ENCODE measurements at places on chromosomes 6 and 20.

GRCh38 chr6:163444077-163444476 lies 29.6 kb downstream of the QKI start:
- no peak for DNase-seq

GRCh38 chr20:50701041-50701963 lies 10.0 kb upstream of the RIPOR3 start:
- no peak for DNase-seq

DNA sequence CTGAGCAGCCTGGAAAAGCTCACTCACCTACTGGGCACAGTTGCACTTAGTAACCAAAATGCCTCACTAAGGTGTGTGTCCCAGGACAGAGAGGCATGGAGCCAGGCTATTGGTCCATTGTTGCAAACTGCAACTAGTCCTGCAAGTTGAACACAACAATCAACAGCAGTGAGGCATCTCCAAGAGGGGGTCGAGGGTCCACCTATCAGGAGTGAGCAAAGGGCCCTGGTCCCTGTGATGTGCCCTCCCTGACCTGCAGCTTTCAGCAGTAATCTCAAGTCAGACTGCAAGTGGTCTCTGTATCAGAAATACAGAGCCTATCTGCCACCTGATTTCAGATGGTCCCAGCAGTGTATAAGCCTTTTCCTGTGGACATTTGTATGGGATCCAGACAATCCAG lies 50.2 kb upstream of the TGM3 start:
- DNase-seq = no peak

DNA sequence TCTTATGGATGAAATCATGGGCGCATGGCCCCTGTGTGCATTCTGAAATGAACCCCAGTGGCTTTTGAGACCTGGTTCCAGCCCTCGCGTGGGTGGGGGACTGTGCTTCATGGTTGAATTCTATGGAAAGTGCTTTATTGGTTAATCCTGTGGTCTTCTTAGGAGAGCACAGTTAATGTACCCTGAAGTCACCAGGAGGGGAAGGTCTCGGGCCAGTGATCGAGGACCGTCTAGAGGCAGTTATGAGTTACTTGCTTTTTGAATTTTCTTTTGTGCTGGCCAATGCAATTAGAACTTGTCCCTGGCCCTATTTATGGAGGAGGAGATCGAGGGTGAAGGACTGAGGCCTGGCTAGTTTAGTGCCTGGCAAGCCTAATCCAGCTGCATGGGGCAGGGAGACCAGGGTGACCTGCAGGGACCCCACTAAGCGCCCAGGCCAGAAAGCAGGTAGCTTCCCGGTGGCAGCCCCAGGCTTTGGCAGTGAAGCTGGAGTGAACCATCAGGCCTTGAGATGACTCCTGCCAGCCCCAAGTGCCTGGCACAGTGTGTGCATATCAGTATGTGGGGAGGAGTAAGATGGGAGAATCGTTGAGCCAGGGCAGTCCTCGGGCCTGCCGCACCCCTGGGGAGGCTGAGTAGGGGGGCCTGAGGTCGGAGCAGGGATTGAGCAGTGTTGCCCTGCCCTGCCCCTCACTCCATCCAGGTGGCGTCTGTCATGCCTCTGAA lies 144.6 kb upstream of the RNF24 start:
- no peak for DNase-seq

DNA sequence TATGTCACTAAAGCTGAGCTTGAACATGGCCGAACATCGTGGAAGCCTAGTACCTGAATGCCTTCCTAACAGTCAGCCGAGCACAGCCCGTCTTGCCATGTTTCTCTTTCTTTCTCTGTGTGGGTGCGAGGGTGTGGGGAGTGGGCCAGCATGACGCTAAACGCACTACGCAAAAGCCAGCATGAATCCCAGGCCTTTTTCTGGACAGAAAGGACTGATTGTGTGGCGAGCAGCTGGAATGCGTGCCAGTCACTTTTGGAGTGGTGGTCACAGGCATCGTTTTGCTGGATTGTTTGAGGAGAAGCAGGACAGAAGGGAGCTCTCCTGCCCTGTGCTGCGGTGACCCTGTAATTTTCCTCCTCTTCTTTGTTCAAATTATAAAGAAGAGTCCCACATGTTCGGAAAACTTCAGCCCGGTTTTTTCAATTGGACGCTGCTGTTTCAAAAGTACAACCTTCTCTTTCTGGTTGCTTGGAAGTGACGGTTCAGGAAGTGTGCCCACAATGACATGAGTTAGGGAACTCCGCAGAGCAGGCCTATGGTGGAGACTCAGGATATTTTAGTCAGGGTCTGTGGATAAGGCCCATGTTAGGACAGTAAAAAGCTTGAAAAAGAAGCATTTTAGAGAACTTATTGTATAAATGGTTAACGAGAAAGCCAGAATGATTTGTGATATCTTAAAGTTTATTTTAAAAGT lies 54.3 kb downstream of the PDE7B start:
- no peak for DNase-seq

DNA sequence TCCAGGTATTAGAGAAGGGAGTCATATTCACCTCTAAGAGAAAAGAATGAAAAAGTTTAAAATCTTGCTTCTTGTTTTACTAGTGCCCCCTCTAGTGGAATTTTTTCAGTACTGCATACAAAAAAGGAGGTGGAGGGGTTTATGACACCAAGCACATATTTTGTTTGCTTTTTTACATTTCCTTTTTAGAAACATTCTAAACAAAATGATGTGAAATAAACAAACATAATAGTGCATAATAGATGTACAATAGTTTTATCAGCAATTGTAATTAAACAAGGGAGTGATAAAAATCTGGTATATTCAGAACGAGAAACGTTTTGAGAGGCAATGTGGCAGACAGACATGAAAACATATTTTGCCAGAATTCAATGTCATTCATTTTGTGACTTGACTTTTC lies 111.0 kb upstream of the TFAP2D start:
- DNase-seq = no peak

DNA sequence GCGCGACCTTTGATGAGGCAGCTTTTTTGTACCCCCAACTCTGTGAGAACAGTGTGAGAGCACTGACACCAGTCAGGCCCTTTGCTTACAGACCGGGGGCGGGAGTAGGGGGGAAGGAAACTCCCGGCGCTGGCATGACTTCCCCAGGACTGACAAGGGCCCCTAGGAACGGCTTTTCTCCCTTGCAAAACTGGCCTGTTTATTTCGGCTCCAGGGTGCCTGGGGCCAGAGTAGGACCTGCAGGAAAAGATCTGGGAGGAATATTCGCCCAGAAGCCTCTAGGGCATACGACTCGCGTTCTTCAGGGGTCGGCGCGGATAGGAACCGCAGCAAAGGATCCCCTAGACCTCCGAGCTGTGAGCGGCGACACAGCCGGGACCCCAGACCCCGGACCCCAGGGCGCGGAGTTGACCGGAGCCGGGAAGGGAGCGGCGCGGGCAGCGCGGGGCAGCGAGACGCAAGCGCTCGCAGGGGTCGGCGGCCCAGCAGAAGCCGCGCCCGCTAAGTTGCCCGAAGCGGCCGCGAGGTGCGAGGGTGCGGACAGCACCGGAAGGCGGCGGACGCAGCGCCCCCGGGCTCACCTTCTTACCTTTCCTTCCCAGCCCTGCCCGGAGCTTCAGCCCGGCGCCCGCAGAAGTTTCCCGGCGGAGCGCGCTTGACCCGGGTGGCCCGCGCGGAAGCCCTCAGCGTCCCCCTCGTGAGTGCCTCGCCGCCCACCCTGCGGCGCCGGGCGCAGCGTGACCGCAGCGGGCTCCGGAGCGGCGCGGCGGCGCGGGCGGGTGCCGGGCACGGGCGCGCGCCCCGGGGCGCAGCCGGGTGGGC lies at the start of gene POPDC3:
TSS of gene POPDC3 (minus strand) at position 771 of the 822 bp plus-strand sequence. CDS start 18,105 bp downstream, outside the sequence.
- no peak for DNase-seq

DNA sequence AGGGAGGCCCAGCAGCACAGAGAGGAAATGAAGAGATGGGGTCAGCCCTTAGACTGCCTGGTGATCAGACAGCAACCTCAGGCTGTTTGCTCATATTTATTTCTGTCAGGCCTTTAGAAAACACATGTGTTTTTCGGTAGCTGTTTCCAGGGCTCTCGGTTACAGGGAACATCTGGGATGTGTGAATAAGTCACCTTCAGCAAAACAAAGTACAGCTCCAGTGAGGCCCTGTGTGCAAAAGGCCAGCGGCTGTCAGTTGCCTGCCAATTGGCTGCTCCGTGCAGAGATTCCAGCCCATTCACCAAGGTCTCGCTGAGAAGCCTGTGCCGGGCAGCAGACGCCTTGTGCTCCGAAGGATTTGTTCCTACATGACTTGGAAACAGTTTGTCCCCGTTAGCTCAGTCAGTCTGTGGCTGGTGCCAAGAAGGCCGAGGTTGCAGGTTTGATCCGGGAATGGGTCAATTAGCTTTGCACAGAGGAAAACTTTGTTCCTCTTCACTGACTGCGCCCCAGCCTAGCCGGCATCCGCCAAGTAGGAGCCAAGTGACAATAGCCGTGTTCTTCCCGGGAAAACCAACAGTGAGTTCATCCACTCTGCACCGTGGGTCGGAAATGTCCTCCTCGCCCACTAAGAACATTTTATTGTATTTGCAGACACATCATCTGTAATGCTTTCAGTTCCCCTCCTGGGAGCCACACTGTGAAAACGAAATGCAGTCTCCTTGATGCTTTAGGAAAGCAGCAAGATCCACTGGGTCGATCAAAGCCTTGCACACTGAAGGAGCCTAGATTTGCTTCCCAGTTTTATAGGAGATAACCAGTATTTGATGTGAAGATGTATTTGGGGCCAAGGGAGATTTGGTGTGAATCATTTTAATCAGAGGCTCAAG lies 315.4 kb upstream of the CDYL start:
- no peak for DNase-seq

- no peak for DNase-seq
Observed at GRCh38 chr6:68087399-68088133, 547.5 kb upstream of the ADGRB3 start.

DNA sequence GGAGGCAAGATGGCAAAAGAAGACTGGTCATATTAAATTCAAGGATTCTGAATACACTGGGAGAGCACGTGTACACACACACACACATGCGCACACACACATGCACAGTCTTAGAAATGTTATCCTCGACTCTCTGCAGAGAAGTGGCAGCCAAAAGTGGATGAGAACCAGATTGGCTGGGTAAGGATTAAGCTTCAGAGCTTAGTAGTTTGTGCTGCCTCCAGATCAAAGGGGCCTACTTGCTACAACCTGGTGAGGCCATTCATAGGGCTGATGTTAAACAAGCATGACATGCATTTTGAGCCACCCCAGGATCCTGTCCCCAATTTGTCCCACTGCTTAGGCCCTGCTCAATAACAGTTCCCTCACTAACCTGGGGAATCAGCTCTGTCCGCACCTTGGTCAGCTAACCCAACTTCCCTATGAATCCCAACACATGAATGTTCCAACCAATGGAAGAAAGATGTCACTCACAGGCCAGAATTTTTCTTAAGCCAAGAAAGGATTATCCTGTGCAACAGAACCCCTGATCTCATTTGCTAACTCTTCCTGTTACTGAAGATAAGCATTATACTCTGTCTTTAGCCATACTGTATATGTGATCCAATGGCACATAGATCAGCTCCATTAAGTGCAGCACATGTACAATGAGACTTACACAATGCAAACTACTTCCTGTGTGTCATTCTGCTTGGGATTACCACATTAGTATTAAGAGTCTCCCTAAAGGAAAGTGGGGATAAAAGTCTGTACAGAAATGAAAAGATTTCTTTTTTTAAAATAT lies 31.0 kb downstream of the TOMM6 start:
- DNase-seq = no peak

- DNase-seq = no peak
Observed at GRCh38 chr6:93677264-93677965, 258.1 kb upstream of the EPHA7 start.

GRCh38 chr6:100808638-100809275 lies 72.4 kb downstream of the ASCC3 start:
- no peak for DNase-seq

DNA sequence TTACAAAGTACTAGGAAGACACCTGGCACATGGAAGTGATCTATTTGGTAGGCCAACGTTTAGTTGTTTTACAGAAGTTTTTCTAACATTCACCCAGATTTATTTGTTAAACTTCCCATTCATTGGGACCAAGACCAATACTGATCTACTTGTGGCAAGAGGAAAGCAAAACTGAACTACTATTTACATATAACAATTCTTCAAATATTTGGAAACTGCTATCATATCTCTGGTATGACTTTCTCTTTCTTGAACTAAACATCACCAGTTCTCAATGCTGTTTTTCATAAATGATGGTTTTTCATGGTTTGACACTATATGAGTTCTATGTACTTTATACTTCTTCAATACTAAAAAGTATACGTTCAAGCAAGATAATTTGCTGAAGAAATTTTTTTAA lies 189.2 kb downstream of the ASCC3 start:
- DNase-seq = no peak

GRCh38 chr6:4593951-4594350 lies 182.3 kb upstream of the CDYL start:
- DNase-seq = no peak

GRCh38 chr20:41340327-41341055 lies at the start of gene LPIN3:
Gene LPIN3, plus strand, starts transcription at chr20:41340821. Its CDS starts 4,983 bp downstream, at chr20:41345804.
- DNase-seq = peak; percentile 83

DNA sequence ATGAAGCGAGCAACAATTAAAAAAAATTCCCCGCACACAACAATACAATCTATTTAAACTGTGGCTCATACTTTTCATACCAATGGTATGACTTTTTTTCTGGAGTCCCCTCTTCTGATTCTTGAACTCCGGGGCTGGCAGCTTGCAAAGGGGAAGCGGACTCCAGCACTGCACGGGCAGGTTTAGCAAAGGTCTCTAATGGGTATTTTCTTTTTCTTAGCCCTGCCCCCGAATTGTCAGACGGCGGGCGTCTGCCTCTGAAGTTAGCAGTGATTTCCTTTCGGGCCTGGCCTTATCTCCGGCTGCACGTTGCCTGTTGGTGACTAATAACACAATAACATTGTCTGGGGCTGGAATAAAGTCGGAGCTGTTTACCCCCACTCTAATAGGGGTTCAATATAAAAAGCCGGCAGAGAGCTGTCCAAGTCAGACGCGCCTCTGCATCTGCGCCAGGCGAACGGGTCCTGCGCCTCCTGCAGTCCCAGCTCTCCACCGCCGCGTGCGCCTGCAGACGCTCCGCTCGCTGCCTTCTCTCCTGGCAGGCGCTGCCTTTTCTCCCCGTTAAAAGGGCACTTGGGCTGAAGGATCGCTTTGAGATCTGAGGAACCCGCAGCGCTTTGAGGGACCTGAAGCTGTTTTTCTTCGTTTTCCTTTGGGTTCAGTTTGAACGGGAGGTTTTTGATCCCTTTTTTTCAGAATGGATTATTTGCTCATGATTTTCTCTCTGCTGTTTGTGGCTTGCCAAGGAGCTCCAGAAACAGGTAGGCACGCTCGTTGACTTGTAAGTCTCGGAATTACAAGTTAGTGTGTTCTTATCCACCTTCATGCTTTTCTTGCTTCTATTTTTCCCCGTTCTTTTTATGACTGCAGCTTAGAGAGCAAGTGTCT lies at the start of gene EDN1:
TSS of gene EDN1 (plus strand) at position 429 of the 888 bp plus-strand sequence. CDS start at position 698, 269 bp downstream.
- DNase-seq = peak; percentile 81

DNA sequence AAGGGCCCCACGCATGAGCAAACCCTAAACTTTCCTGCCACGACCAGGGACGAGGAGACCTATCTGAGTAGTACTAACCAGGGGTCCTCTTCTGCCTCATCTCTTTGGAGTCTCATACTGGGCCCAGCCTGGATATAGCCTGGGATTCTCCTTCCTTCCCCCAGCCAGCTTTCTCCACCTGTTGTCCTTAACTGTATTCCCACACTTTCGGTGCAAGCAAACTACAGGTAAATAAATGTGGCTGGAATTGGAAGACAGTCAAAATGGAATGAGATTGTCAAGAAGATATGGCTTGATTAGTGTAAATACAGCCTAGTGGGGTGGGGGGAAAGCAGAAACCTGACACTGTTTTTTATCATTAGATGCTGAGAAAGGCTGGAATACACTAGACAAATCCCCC lies 23.5 kb upstream of the LY86 start:
- DNase-seq = no peak

All from activated effector memory CD4-positive, alpha-beta T cell treated with anti-CD3 and anti-CD28 coated beads, Interleukin-2, amount 50 U/mL, for 16 hours (primary cell).